ENCODE measurements at places on chromosomes 7 and 10.

DNA sequence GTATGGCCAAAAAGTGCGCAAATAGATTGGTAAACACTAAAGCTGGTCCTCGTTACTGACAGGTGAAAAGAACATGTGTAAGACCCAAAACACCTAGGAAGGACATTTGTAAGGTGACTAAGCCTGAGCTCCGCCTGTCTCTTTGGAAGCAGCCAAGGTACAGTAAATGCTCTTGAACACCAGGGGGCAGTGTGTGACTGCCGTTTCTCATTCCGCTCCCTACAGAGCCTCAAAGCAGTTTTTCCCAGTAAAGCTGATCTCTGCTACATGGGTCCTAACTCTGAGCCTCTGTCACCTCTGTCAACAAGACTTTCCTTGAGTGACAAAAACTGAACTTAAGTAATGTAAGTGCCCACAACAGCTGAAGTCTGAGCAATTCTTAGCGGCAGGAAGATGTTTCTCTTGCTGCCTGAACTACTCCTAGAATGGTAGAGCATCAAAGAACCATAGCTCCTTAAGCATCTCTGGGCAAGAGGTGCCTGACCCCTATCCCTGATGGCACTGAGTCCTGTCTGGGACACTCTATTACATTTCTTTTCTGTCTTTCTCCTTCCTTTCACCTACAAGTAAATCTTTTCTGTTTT, 238.0 kb upstream of the INHBA start:
- peak; percentile 44 for DNase-seq

GRCh38 chr10:128081720-128082119, 44.5 kb downstream of the MKI67 start:
- DNase-seq = no peak

DNA sequence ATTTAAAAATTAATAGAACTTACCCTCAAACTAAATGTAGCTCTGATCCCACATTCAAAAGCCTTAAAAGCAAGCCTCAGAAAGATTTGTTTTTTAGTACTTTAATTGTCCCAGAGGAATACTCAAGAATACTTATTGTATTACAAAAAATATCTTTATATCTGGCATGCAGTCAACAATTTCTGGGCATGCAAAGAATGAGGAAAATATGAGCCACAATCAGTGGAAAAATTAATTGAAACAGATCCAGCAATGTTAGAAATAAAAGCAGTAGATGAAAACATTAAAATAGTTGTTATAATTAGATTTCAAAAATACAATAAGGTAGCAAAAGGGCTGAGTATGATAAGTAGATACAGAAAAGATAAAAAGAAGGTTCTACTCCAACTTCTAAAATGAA, 154.7 kb downstream of the PON1 start:
- no peak for DNase-seq

DNA sequence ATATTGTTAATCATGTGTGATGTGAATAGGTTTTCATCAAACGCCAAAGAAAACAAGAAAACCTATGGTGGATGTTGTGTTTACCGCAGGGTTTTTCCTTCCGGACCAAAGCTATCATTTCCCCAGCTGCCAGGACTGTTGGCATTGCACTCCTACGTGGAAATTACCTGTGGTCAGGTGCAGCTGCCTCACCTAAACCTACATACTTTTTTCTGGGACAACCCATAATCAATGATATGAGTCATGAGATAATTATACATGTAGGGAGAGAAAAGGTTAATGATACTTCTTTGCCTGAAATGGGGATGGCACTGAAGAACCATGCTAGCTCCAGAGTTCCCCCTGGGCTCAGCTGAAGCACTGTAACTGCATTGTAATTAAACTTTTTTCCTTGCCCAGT, 223.6 kb upstream of the SEMA3E start:
- DNase-seq = no peak

- DNase-seq = no peak
Measured at GRCh38 chr7:30391806-30392205, 86.8 kb downstream of the NOD1 start.

DNA sequence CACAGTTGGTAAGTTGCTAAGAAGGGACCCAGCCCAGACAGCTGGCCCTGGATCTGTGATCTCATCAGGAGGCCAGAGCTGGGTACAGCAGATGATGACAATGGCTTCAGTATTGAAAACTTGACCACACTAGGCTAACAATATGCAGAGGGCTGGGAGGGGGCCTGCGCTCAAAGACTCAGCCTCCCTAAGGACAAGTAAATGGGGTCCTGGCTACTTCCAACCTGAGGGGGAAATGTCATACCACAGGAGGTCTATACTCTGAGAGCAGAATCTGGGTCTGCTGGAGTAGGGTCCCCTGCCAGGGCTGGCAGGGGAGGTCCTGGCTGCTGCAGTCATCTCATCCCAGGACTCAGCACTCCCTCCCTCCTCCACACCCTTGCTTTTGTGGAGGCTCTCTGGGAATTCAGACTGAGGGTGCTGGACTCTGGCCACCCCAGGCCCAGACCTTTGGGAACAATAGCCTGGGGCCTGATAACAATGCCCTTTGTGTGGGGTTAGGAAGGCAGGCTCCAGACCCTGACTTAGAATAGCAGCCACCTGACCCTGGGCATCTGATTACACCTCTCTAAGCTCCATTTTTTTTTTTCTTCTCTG, 1.4 kb downstream of the FXYD4 start:
- DNase-seq = no peak

- DNase-seq = no peak
Measured at GRCh38 chr10:60549686-60550085, 160.0 kb upstream of the ANK3 start.

GRCh38 chr10:72106154-72106849, 18.0 kb upstream of the SPOCK2 start:
- DNase-seq = no peak

GRCh38 chr7:130349911-130350782, 5.5 kb downstream of the CPA5 start:
- peak; percentile 69 for DNase-seq

DNA sequence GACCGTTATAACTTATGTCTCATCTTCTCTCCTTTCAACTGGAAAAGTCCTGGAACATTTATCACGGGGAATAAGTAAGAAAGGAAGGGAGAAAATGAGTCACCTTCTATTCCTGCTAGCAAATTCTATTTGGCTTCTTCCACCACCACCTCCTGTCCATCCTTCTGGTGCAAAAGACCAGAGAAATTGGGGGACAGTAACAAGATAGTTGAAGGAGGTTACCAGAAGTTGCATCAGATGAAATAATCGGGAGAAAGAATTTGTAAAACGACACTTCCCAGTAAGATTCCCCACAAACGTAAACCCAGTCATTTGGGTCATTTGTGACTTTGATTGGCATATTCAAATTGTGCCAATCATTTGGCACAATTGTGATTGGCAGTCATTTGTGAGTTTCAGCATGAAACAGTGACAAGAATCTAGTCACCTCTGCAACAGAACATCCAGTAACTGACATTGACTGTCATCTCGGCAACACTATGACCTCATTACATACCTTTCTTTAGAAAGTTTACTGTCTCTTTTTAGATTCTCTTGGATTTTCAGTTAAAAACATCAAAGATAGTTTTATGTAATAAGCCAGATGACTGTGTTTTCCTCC, 51.3 kb upstream of the PIK3CG start:
- DNase-seq = no peak

DNA sequence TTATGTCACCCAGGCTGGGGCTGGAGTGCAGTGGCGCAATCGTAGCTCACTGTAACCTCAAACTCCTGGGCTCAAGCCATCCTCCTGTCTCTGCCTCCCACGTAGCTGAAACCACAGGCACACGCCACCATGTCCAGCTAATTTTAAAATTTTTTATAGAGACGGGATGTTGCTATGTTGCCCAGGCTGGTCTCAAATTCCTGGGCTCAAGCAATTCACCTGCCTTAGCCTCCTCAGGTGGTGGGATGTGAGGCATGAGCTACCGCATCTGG, 123.2 kb upstream of the PARD3 start:
- DNase-seq = no peak

- DNase-seq = no peak
Measured at GRCh38 chr7:997404-998395, 14.7 kb downstream of the CYP2W1 start.

DNA sequence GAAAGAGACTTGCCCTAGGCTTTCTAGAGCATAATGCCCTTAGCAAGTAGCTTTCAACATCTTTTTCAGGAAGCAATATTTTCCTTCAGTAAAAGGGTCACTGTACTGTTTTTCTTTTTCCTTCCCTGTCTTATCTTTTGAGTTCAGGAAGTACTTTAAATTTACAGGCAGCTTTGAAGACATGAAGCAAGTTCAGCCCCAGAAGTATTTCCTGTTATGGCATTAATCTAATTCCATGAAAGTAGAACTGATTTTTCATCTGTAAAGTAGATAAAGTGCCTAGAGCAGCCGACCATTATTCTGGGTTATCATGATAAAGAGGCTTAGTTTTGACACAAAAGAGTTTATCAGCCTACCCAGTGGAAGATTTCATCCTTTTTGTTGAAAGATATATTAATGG, 288.2 kb downstream of the ADK start:
- DNase-seq = no peak

DNA sequence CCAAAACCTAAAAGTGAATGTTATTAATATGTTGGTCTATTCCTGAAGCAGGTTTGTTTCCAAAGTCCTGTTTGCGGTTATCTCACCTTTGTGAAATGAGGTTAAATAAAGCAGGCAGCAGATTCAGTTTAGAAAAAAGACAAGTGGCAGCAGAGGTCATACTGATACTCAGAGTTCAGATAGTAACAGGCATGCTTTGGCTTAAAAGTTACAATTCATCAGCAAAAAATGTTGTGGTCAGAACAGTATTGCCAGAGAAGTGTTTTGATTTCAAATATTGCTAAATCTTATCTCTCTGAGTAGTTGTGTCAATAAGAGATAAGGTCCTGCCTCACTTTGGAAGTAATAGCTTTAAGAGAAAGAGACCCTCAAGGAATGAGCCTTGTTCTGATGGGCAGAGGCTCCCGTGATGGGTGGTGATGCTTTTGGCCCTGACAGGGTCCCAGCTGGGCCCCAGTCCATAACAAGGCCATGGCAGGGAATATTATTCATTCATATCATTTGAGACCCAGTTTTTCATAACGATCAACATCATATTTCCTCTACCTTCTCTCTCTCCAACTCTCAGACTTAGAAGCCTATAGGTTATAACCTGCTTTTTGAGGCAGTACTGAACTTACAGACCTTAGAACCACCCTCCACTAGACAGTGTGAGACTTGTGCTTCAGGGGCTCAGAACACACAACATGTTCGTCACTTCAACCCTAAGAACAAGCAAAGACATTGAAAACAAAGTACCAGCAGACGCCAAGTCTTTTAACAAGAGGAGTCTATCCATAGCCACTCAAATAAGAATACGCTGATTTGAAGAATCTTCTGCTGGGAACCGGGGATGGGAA, 58.5 kb upstream of the AHR start:
- DNase-seq = peak; percentile 34

GRCh38 chr7:91496251-91496820, 232.1 kb downstream of the FZD1 start:
- DNase-seq = no peak

DNA sequence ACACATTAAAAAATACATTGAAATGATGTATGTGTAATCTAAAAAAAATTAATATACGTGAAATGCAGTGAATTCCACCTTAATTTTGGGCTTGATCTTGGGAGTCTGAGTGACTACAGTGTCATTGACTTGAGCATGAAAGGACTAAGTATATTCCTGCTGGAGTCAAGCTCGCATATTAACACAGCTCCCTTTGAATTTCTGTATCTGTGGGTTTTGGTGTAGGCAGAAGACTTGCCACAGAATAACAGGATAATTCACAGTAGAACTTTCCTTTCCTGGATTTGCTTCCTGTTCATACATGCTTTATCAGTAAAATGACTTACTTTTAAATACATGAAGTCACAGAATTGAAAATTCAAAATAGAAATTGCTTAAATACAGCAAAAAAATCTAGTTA, 55.3 kb downstream of the PPP1R9A start:
- DNase-seq = no peak

DNA sequence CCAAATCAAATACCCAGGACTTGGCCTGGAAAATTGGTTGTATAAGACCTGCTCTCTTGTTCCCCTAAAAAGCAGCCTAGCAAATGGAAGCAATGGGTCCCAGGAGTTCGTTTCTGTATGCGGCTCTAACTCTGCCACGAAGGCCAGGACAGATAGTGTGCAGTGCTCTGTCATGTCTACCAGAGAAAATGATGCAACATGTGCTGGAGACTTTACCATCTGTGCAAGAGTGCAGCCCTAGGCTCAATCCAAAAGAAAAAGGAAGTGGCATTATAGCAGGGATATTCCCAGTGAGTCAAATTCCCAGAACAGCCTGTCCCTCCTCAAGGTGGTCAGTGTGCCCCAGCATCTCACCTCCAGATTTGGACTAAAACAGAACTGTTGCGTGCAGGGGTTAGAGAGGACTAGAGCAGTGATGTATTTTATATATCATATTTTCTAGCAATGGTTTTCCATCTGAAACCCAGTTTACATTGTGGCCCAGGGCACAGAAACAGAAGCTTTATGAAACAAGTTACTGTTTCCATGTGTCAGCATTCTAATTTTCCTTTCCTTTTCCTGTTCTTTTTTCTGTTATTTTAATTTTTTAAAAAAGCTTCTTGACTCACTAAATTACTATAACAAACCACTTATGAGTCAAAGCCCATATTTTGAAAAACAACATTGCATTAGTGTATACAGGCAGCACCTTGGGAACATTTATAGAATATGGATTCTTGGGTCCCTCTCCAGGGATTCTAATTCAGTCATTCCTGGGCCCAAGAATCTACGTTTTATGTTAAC, 311.2 kb downstream of the RNLS start:
- no peak for DNase-seq

DNA sequence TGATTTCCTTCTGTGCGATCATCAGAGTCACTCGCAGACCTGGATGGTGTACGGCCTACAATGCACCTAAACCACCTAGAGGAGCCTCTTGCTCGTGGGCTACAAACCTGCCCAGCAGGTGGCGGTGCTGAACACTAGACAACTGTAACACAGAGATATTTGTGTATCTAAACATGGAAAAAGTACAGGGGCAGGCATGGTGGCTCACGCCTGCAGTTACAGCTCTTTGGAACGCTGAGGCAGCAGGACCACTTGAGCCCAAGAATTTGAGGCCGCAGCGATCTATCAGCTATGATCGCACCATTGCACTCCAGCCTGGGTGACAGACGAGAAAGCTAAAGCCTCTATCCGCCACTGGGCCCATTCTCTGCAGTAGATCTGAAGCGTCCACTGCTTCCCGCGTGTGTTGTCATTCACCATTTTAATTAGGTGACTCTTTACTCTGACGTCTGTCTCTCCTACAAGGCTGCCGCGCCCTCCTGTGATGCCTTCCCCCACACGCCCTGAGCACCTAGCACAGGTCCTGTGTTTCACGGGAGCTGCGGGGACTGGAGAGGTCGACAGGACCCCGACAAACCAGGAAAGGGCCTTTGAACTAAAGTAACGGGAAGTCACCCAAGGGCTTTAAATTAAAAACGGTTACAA, 774 bp downstream of the TUBGCP2 start:
- peak; percentile 80 for DNase-seq

DNA sequence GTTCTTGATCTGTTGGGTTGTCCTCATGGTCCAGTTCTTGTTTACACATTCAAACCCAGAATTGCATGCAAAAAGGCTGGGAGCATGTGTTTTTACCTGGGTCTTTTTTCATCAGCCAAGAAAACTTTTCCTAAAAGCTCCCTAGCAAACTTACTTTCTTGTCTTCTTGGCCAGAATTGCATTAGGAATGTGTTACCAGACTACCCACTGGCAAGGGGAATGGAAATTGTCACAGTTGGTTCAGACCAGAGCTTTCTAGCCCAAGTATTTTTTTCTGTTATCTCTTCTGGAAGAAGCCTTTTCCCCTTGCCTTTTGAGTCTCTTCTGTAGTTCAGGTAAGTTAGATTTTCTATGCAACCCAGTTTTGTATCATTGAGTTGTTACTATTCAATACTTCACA, 77.5 kb downstream of the BMPR1A start:
- DNase-seq = no peak

GRCh38 chr10:33336582-33337325, 2.3 kb upstream of the NRP1 start:
- no peak for DNase-seq
